Activated T-helper 9 cell treated with anti-CD3 and anti-CD28 coated beads, Interleukin-2, amount 50 U/mL, for 16 hours (primary cell): ENCODE measurements at places on chromosomes 4 and X.

GRCh38 chrX:68922013-68922412 is 93.2 kb downstream of the EFNB1 start:
- no peak for DNase-seq

- no peak for DNase-seq
Measured at GRCh38 chr4:42453612-42454011, 56.3 kb downstream of the SHISA3 start.

DNA sequence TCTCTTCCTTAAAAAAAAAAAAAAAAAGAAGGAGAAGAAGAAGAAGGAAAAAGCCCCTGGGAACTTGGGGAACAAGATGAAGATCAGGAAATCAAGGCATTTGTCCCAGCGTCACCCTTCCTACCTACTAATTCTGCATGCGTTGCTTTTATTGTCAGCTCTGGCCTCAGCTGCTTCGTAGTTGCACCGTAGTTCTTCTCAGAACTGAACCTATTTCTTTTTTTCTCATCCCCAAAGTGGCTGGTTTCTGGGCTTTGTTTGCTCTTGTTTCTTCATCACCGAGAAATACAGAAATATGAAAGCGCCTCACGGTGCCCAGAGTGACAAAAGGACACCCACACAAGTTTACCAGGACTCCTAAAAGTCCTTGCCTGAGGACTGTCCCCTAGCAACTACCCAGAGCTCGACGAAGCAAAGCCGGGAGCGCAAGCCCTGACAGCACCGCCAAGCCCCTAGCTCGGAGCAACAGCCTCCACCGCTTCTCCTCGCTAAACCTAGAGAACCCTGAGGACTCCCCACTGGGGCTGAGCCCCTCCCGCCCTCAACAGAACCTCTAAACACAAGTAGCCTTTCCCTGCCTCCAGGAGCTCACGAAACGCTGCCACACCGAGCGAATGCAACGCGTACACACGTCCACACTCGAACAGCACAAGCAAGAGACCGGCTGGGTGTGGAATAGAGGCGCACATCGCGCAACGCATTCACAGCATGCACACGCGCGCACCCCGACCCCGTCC is 710 bp downstream of the PRKG2 start:
- DNase-seq: no peak

DNA sequence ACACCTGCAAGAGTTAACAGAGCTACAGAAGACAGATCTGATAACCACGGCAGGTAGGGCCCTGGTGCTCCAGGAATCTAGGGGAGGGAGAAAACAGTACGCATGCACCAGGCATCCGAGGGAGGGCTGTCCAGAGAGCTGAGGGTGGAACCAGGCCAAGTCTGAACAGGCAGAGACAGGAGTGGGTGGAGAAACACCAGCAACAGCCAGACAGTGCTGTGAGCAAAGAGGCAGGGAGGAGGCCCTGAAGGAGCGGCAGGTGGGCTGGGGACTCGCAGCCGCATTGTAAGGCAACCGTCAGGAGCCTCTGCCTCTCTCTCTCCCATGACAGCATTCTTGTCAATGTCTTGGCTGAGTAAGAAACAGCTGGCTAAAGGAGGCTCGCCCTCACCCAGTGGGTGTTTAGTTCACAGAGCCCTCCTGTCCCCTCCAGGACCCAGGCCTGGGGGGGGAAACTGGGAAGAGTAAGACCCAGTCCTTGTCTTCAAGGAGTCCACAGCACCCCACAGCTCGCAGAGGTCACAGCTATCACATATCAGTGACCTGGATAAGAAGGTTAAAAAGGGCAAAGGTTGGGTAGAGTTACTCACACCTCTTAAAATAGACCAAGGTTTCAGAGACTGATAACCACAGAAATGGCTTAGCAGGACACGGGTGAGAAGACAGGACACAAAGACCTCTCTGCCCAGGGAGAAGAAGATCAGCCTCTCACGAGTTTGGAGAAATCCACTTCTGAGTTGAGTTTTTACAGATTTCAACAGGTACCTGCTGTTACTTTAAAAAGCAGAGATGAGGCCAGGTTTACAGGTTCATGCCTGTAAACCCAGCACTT is 10.5 kb downstream of the ACSL1 start:
- no peak for DNase-seq

DNA sequence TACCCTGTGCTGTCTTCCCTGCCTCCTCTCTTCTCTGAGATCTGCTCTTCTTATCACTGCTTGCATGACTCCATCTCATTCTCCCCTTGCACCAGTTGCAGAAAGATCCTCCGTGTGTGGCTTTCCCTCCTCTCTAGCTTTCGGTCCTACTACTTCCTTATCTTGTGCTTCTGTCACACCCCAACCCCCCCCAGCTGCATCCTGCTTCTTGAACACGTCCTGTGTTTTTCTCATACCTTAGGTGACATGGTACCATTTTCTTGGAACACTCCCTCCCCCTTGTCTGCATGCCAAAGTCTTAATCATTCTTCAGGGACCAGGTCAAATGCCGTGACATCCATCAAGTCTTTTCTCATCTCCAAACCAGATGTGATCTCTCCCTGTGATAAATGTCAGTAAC is 46.4 kb downstream of the FHL1 start:
- DNase-seq: no peak

DNA sequence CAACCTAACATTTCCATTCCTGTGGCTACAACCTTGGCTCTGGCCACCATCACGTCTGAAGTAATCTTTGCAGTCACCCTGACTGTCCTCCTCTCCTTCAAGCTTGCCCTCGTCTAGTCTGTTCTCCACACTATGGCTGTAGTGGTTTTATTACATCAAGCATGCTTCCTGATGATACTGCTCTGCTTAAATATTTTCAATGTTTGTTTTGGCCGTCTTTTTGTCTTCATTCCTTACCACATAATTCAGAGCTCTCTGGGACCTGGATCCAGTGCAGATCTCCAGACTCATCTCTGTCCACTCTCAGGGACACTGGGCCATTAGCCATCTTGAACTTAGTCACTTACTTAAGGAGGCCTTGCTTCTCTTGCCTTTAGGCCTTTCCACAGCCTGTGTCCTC is 27.7 kb upstream of the FREM3 start:
- no peak for DNase-seq

- DNase-seq: no peak
Measured at GRCh38 chr4:165877286-165877685, 4.2 kb downstream of the TLL1 start.

DNA sequence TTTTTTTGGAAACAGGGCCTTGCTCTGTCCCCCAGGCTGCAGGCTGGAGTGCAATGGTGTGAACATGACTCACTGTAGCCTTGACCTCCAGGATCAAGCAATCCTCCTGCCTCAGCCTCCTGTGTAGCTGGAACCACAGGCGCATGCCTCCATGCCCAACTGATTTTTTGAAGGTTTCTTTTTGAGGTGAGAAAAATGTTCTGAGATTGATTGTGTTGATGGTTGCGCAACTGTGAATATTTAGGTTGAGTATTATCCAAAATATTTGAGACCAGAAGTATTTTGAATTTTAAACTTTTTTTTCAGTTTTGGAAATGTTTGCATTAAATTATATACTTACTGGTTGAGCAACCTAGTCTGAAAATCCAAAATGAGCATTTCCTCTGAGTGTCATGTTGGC is 2.6 kb upstream of the CCNI start:
- DNase-seq: no peak

DNA sequence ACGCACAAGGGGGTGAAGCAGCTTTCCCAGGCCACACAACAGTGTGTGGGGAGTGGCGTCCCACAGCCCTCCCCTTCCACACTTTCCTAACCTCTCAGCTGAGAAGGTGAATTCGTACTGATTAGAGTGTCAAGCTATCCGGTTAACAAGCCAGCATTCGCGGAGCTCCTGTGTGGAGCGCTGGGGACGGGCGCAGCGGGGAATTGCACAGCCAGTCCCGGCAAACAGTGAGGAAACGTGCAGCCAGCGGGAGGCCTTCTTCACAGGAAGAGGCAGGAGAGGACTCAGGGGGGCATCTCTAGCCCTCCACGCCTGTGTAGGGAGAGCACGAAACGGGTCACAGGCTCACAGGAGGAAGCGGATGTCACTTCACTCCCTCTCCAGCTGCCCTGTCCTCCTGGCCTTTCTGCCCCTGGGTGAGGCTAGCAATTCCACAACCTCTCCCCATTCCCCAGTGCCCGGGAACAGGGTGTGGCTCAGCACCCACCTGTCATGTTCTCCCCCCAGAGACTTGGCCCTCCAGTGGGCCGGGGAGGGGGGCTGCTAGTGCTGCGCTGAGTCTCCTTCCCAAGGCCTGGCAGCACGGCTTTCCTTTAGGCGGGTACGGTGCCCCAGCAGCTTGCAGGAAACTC is 117.3 kb downstream of the CPZ start:
- DNase-seq: no peak

DNA sequence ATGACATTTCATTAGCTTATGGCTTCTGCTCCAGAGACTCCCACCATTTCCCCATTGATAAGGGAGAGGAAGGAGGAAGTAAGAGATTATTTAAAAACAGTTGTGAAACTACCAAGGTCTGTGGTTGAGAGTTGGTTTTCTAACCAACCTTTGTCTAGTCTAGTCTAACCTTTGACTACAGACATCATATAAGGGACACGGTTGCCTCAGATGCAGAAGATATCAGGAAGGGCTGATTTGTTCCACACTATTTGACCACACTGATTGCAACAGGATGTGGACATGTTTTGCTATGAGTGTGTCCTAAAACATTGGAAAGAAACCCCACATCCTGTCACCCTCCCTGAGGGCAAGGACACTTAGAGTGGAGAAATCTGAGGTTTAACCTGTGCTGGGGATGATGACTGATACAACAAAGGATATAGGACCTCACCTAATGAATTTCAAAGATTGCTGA is 53.0 kb downstream of the COQ2 start:
- no peak for DNase-seq

- DNase-seq: no peak
Measured at GRCh38 chr4:100977746-100978397, 369.5 kb downstream of the PPP3CA start.

- no peak for DNase-seq
Measured at GRCh38 chrX:40207626-40208025, 109.9 kb upstream of the BCOR start.

DNA sequence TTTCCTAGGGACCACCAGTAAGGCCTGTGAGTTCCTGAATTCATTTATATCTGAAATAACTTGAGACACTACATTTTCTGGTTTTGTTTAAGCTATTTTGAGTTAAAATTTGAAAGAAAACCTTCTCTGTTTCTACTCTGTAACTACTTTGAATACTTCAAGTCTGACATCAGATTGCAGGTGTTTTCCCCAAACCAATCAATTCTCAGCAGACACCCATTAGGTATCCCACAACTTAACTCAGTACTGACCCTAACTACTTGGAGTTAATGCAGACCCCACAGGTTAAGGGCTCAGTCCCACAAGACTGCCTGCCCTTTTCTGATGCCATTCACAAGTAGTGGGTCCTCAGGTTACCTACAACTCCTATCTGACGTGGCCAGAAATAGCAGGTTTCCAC is 1100.0 kb upstream of the SLIT2 start:
- DNase-seq: no peak

DNA sequence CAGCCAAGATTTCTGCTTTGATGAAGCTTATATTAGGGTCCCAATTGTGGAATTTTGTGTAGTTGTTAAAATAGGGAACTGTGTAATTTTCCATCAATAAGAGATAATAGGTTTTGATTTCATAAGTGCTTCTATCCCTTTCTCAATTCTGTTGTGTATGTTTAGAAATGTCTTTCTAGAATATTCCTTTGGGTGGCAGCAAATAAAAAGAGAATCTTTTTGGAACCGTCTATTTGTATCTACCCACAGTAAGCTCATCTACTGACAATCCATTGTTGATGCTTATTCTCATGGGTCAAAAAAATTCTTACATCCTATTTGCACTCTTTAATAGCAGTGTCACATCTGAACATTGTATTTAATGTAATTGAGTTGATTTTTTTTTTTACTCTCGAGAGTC is 61.7 kb downstream of the TMA16 start:
- no peak for DNase-seq

DNA sequence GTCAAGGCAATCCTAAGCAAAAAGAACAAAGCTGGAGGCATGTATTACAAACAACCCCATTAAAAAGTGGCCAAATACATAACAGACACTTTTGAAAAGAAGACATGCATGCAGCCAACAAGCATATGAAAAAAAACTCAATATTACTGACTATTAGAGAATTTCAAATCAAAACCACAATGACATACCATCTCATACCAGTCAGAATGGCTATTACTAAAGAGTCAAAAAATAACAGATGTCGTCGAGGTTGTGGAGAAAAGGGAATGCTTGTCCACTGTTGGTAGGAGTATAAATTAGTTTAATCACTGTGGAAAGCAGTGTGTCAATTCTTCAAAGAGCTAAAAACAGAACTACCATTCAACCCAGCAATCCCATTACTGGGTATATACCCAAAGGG is 604.6 kb upstream of the GRIA3 start:
- DNase-seq: no peak

DNA sequence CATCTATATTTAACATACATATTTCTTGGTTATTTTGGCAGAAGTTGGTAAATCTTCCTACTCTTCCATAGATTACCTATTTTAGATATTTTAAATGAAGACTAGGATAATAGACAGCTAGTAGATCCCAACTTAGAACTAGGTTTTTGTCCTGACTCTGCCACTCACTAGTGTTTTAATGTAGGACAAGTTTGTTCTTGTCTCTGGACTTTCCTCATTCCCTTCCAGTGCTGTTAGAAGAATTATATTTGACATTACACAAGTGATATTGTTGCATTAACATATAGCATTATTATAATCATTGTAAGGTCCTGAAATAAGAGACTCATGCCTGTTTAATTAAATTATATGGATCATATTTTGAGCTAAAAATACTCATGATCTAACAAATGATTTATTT is 24.1 kb upstream of the ALB start:
- no peak for DNase-seq

DNA sequence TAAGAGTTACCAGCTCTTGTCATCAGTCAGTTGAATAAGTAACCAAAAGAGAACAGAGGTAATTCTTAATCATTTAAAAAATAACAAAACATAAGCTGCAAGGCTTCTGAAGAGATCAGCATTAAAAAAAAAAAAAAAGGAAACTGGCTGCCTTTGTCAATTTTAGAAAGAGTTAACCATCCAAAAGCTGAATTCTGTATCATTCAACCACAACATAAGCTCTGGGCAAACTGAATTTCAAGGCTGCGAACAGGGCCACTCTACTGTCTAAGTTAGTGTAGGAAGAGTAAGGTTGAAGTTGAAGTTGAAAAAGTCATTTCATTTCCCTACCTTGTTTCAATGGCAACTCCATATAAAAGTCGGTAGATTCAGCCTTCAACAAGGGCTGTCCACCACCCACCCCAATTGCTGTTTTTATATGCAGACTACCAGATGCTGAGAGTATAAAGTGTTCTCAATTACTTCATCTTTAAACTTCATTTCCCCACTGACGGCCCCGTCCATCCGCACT is 1.1 kb upstream of the LIN54 start:
- DNase-seq: no peak

DNA sequence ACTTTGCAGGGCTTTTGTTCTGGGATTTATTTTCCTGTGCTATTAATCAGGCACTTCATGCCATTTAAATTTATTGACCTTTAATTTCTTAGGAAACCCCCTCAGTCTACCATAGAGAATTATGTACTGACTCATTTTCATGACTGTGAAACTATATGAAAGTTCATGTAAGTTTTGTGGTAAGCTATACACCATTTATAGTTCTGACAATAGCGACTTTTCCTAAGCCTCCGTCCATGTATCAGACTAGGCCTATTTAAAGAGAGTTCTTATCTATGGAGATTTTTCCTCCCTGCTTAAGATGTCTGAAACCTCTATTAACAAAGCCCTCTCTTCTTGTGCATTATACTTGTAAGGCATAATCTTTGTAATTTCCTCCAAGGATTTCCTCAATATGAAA is 111.6 kb downstream of the AFF2 start:
- DNase-seq: no peak
